NCI-H446 treated with DMSO at 0.1 percent for 48 hours (cell line): ENCODE measurements at places on chromosomes 1 and 21.
A peak's percentile ranks its signal among the peaks of the same experiment; 100 is the strongest.

- no peak for DNase-seq
Observed at GRCh38 chr1:26717017-26717491, 21.2 kb downstream of the ARID1A start.

GRCh38 chr1:157390651-157391050 lies 161.7 kb downstream of the FCRL5 start:
- no peak for DNase-seq

DNA sequence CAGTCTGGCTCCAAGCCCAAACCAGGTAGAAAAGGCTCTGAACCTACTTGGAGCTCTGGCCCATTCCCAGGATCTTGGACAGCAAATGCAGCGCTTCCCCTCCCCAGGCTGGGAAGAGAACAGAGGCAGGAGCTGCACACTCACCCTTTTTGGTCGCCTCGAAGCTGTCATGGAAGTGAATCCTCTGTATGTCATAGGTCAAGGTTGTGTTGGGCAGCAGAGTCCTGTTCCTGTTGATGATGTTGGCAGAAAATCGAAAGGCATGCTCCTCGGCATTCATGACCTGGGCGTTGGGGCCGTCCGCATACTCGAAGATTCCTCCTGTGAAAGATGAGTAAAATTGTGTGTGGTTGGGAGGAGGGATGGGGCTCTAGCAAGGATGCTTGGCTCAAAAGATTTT lies 143.5 kb downstream of the GRIK3 start:
- no peak for DNase-seq

DNA sequence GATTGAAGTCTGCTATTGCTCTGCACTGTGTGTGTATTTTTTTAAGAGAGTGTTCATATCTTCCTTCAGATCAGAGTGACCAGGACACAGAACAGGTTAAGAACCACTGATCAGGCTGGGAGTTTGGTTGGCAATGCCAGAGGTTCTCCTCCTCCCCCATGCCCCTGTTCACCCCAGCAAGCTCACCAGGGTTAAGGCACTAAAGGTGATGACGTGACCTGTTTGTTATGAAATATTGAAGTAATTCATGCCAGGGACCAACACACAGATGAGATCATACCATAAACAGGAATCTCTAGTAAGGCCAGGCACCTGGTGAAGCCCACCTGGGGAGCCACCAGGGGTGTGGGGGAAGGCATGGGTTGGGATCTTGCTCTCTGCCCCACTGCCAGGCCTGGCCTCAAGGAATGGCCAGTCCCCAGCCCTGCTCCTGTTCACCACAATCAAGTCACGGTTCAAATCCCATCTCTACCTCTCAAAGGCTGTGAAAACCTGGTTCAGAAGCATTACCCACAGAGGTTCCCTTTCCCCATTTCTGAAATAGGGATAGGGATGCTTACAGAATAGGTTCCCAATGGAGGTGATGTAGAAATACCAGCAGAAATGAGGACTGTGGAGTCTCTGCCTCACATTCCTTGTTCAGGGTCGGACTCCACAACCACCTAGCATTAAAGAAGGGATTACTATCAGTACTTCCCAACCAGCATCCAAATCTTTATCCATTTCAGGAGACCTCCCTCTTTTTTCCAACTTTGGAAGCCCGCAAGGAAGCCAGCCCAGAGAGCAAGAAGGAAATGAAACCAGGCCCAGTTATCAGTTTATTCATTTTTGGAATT lies 2.4 kb downstream of the ID3 start:
- DNase-seq, result peak; percentile 57
